ENCODE measurements at places on chromosomes 16 and 17.

- no peak for DNase-seq
Measured at GRCh38 chr16:85759631-85760419, 8.9 kb upstream of the C16orf74 start.

GRCh38 chr17:57832314-57833178 is 17.3 kb downstream of the MRPS23 start:
- DNase-seq = no peak

DNA sequence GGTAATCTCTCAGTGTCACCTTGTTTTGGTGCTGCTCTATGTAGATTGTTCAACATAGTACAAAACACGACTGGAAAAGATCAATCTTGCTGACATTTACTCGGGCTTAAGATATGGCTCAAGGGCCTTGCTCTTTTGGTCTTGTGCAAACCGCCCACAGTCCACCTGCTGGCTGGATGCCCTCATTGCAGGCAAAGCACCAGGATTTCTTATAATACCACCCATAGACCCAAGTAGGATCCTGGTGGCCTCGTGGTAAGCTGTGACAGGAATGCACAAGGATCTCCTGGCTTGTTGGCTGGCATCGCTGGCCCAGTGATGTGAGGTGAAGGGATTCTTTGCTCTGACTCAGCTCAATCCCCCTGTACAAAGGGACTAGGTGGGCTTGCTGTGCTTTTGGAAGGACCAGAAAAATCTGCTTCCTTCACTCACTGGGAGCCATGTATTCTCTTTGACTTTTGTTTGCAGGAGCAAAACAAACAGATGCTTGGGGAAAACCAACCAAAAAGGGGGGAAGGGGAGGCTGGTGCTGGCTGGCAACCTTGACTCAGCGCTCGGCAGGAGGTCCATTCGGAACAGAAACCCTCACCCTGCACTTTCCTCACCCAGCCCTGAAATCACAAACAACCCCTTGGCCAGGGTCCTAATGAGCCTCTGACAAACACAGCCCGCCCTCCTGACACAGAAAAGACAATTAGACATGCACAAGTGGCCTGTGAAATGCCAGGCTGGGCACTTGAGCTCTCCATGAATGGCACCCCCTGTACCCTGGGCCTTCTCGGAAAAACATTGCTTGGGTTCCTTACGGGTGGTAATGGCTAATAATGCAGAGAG is 36.6 kb upstream of the MED9 start:
- no peak for DNase-seq

- no peak for DNase-seq
Measured at GRCh38 chr16:90026135-90026534, 6.9 kb upstream of the DBNDD1 start.

DNA sequence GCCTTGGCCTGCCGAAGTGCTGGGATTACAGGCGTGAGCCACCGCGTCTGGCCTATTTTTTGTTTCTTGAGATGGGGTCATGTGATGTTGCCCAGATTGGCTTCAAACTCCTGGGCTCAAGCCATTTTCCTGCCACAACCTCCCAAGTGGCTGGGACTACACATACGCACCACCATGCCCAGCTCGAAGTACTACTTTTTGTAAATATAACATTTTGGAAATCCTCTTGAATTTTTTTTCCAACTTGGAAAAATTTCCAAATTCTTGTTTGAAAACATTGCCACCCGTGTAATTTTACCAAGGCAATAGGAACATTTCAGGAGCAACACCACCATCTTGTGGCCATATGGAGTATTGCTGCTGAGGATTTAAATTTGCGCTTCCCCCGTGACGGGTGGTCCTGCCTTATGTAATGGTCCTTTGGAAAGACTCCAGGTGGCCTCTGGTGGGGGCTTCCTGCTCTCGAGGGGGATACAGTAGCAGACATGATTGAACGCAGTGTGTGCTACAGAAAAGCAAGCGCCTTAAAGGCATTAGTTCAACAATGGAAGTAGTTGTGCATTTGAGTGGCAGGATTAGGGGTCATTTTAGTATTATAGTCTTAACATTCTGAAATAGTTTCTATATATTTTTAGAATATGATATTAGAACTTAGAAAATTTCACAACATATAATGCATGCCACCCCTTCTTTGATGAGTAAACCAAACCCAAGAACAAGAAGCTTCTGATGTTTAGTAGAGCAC is 8.0 kb downstream of the FLYWCH1 start:
- peak; percentile 32 for DNase-seq

GRCh38 chr16:3283543-3284447 is 504 bp downstream of the ZNF263 start:
- no peak for DNase-seq

GRCh38 chr17:78678222-78678557 is 101.0 kb upstream of the DNAH17 start:
- DNase-seq = no peak

DNA sequence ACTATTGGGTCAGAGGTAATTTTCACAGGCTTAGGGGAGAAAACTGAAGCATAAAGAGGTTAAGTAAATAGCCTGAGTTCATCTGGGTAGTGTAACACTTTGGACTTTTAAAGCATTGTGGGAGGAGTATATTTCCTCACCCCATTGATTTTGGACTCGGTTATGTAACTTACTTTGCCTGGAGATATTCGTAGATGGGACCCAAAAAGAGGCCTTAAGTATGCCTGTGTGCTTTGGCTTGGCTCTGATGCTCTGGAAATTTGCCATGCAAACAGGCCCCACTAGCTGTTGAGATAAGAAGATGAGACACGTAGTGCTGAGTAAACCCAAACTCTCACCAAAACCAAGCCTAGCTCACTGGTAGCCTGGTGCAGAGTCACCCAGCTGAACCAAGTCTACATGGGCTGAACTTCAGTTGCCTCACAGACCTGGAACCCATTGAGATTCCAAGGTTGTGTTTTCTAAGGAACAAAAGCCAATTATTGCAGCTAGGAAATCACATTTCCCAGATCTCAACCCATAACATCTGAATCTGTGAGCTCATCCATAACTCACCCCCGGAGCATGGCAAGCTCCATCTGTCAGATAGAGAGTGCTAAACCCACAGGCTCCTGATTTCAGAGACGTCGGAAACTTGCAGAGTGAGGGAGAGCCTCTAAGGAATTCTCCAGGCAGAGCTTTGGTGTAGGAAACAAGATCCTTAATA is 536.0 kb upstream of the C16orf82 start:
- no peak for DNase-seq

GRCh38 chr17:63945784-63946439 is 13.8 kb upstream of the CD79B start:
- no peak for DNase-seq

DNA sequence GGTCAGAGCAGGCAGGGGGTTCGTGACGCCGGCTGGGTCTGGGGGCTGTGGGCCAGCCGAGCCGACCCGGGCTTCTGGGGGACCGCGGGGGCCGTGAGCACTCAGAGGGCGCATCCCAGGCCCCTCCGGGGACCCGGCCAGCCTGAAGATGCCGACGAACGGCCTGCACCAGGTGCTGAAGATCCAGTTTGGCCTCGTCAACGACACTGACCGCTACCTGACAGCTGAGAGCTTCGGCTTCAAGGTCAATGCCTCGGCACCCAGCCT is 140 bp downstream of the FSCN2 start:
- DNase-seq = no peak

DNA sequence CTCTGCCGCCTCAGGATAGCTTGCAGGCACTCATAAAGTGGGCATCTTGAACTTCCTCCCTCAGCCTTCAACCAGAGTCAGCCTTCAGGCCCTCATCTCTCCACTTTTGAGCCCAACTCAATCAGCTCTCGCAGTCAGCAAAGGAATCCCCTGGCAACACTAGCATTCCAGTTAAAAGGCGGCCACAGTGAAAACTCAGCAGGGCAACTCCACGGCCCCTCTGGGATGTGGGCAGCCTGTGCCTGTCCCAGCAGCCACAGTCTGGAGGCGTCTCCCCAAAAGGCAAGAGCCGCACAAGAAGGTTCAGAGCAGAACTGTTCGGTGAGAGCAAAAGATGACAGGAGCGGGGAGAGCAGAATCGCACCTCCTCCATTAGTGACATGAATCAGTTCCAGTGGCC is 9.0 kb downstream of the TMEM11 start:
- no peak for DNase-seq

DNA sequence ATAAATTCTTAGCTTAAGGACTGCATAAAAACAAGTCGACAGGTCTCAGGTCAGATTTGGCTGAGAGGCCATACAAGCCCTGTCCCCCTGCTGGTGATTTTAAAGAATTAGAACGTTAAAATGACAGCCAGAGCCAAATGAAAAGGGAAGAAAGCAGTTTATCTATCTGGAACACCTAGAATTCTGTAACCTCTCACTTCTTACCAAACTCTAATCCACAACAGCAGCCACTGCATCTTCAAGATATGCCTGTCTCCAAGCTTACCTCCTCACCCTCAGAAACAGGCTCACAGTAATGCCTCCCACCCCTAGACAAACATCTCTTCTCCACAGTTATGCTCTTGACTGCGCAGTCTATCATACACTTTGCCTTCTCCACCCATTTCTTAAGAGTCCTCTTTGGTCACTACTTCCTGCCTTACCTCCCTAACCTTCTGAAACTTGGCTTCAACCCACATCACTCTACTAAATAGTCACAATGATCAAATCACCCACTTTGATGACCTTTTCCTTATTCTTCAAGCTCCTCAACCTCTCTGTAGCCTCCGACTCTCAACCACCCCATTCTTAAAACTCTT is 14.2 kb downstream of the ANKFY1 start:
- DNase-seq = no peak

DNA sequence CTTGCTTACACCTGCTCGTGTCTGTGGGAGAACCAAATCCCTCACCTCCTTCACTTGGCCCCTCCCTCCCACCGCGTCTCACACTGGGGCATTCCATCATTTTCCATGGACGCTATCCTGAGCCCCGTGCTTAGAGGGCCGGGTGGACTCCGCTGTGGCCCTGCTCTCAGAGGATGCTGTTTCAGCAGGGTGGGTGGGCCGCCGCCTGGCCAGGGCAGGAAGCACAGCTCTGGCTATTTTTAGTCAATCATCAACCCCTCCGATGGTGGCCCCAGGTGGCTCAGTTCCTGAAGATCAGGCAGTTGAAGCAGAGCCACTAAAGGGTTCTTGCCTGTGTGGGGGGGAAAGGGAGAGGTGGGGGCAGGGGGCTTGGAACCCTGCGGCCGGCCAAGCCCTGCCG is 230.3 kb downstream of the ENGASE start:
- DNase-seq = no peak

DNA sequence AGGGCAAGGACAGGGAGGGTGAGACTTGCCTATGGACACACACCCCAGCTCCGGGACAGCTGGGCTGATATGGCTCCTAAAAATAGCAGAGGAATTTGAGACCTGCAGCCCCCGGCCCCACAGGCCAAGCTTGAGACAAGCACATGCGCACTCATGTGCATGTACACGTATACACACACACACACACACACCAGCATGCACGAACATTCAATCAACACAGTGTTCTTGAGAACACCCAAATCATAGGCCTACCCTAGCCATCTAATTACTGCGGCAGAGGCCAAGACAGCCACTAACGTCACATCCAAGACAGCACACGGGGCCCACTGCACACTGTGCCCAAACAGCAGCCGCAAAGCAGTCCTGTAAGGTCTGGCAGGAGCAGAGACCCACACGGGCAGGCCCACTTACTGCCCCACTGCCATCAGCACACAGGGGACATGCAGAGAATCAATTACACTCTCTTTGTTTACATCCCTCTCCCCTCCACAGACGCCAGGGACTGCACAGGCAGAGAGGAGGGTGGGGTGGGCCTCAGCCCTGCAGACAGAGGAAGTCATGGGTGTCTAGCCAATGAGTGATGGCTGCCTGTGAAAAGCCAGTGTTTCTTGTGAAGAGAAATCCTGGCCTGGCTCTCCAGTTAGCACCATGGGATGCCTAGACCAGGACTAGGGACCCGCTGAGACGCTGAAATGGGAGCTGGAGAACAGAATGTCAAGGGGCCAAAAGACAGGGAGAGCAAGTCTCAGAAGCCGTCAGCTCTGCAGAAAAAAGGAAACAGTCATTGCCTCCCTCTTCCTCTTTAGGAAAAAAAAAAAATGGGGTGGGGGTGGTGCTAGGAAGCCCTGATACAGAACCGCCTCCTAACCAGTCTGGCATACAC is 39.3 kb downstream of the MYO18A start:
- no peak for DNase-seq

DNA sequence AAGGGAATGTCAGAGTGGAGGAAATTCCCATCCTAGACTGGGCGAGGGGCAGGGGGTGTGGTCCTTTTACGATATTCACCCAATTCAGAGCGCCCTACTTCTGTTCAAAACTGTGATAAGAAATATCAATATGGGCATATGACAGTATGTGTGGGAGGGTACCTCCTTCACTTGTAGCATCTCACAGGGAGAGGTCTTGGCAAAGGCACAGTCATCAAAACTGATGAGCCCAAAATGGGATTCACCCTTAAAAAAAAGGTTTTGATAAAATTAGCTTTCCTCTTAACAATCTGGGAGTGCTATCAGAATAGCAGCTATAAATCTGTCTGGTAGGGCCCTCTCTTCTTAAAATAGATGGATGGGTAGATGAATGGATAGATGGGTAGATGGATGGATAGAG is 967.8 kb upstream of the RBFOX1 start:
- DNase-seq = no peak

GRCh38 chr16:85025781-85026653 is 1.6 kb upstream of the KIAA0513 start:
- no peak for DNase-seq

- no peak for DNase-seq
Measured at GRCh38 chr16:14576532-14576931, 53.5 kb downstream of the PARN start.

GRCh38 chr16:29852654-29853053 is 10.4 kb downstream of the CDIPT start:
- DNase-seq = no peak

GRCh38 chr16:84193480-84193879 is 2.5 kb downstream of the ADAD2 start:
- DNase-seq = no peak

GRCh38 chr17:81940538-81941483 is 3.7 kb upstream of the PYCR1 start:
- DNase-seq = no peak

- no peak for DNase-seq
Measured at GRCh38 chr16:64370112-64370511, 751.8 kb downstream of the CDH11 start.

DNA sequence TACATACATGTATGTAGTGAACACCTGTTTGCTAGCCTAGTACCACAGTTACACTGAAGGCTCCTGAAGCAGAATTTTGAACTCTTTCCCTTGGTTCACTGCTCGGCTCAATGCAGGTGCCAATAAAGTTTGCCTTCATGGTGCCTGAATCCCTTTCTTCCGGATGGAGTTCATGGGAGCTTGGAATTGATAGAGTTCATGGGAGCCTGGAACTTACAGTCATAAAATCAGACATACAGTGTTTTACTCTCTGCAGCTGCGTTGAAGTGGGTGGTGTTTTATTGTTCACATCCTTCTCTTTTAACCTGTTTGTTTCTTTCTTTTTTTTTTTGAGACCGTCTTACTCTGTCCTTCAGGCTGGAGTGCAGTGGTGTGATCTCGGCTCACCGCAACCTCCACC is 29.2 kb upstream of the ABR start:
- no peak for DNase-seq
